ENCODE measurements at places on chromosomes 3 and 15.

DNA sequence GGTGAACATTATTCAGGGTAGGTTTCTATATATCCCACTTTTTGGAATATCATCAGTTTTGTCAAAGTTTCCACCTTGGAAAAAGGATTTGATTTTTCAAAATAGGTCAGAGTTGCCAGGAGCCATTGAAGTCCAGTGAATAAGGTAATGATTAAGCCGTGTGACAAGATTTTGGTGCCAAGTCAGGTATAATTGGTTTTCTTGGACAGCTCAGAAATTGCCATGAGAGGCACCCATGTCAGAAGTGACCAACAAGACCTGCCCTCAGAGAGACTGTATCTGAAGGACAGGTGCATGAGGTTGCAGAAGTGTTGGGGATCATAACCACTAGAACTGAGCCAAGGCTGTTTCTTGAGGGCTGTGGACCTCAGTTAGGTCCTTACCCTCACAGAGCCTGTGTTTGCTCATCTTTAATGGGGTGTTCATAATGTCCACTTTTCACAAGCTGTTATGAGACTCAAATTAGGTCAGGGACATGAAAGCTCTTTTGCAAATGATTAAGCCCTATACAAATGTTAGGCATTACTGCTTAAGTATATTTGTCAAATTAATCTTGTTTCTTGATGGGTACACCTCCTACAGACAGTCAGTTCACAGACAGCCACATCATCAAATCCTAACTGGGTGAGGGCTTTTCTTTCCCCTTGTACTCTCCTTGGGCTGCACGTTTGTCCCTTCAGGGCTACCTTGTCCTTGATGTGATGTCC lies 32.3 kb downstream of the CASR start:
- DNase-seq, result no peak

GRCh38 chr3:189309400-189309975 lies 137.7 kb downstream of the TPRG1 start:
- no peak for DNase-seq

GRCh38 chr3:134392336-134392983 lies 18.2 kb upstream of the AMOTL2 start:
- no peak for DNase-seq

DNA sequence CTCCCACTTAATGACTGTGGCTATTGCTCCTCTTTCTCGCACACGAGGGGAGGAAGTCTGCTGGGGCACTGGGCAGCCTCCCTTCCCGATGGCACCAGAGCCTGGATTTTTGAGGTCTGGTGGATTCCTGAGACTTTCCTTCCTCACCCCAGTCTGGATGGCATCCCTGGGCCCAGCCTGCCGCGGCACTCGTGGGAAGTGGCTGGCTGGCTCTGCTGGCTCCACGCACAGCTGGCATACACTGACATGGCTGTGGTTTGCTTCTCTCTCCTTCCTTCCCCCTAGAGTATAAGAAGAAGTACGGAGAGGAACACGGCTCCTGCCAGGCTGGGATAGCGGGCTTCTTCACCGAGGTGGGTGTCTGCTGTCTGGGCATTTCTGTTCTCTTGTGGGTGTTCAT lies 319.8 kb upstream of the LRRFIP2 start:
- DNase-seq, result no peak

DNA sequence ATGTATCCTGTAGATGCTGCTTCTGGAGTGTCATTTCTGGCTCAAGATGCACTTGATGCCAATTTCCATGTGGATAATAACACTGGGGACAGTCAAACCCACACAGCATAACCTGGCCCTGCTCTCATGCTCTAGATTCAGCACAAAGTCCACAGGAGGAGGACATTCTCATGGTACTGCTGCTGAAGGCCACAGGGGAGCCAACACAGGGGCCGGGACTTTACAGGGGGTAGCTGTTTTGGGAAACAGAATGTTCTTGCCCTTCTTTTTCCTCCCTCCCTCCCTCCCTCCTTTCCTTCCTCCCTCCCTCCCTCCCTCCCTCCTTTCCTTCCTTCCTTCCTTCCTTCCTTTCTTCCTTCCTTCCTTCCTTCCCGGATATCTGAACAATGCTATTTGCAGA lies 477.4 kb downstream of the PDCD6IP start:
- no peak for DNase-seq

DNA sequence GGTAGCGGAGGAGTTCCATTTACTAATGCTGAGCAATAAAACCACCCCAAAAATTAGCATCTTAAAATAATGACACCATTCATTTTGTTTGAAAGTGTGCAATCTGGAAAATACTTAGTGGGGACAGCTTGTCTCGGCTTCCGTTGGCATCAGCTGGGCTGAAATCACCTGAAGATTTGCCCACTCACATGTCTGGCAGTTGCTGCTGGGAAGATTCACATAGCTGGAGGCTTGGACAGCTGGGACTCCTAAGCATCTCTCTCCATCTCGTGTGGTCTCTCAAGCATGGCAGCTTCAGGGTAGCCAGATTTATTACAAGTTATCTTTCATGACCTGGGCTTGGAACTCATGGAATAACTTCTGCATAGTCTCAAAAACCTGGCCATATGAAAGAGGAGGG lies 38.4 kb upstream of the BFSP2 start:
- no peak for DNase-seq

DNA sequence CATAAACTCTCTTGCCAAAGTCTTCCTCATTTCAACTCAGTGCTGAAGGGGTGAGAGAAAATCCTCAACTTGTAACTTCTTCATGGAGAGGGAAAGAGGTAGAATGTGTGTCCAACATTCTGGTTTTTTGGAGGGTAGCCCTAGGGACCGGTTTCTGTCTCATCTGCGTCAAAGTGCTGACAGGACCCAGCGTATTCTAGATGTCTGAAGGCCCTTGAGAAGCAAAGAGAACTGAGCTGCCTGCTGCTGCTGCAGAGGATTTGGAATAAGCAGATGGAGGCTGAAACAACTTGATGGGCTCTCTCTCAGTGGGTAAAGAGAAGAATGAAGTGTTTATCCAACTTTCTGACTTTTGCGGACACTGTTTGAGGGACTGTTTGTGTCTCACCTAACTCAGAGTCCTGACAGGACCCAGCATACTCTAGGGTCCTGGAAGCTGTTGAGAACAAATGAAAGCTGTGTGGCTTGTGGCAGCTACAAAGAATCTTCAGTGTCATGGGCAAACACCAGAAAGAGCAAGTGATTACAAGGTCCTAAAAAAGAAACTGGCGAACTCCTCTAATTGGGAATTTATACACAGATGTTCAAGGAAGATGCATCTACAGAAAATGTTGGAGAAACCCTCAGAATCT lies 174.4 kb downstream of the SI start:
- no peak for DNase-seq

DNA sequence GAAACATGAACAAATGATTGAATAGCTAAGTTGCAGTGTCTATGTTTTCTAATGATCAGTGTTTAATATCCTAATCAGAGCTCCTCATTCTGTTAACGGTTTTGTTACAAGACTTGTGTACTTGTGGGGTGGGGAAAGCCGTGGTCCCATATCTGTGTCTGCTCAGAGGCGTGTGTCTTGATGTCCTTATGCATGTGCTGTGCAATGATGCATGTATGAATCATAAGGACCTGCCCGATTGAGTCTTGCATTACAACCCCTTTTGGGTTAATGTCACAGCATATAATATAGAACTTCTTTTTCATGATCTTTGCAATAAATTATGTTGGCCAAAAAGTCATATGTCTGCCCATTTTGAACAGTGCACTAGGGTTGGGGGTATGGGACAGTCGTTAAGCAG lies 233.4 kb downstream of the ITPR1 start:
- DNase-seq, result no peak

DNA sequence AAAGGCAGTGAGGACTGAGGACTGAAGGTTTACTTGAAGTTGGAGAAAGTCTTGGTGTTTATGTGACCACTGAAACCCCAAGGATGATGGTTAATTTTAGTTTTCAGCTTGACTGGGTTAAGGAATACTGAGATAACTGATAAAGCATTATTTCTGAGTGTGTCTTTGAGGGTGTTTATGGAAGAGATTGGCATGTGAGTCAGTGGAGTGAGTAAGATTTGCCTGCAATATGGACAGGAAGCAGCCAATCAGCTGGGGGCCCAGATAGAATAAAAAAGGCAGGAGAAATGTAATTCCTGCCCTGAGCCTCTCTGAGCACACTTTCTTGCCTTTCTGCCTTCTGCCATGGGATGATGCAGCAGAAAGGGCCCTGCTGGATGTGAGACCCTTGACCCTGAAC lies 92.4 kb downstream of the KBTBD8 start:
- peak; percentile 64 for DNase-seq

DNA sequence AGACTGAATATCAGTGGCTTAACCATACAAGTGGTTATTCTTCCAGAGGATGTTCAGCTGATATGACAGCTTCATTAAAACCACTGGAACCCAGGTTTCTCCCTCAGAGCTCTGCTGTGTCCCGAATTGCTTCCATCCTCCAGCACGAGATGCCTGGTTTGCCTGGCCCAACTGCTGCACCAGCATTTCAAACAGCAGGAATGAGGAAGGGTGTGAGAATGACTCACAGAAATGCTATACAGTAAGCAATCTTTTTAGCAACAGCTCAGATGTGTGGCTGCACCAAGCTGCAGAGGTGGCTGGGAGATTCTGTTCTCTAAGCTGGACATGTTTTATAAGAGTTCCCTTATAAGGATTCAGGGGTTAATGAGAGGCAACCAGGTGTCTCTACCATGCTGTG lies 271.0 kb downstream of the GABRG3 start:
- no peak for DNase-seq

DNA sequence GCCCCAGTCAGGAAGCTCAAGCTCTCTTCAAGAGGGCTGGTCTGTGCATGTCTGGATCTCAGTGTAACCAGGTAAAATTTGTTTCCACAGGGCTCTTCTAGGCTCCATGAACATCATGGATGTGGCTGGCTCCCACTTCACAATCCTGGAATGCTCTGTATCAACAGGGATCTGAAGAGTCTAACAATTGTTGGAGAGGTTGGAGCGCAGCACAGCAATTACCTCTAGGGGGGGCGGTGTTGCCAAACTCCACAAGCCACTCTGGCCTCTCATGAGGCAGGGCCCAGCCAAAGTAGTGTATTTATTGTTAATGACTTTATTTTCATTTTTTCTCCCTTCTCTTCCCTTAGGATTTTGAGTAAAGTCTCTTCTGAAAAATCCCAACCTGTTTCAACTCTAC lies 6.1 kb upstream of the EIF2B5 start:
- DNase-seq, result peak; percentile 57

DNA sequence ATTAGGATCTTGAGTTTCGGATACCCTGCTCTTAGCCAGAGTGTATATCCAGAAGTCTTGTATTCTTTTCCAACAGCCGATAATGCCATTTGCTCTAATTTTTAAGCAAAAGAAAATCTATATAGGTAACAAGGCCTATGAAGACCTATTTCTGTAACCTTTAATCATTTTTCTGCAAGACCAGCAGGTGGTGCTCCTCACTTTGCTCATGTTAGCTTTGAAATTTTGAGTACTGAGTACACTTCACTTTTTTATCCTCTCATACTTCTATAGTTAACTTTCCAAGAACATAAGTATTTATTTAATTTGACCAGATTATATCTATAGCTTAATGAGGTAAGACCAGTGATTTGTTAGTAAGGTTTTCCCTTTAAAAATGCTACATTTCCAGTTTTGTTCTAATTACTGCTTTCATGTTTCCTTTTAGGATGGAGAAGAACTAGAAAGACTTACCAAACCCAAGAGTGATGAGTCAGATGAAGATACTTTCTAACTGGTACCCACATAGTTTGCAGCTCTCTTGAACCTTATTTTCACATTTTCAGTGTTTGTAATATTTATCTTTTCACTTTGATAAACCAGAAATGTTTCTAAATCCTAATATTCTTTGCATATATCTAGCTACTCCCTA lies 20.5 kb downstream of the SLC35A5 start:
- DNase-seq, result peak; percentile 63

- no peak for DNase-seq
Observed at GRCh38 chr3:177119829-177120228, 77.5 kb downstream of the TBL1XR1 start.

DNA sequence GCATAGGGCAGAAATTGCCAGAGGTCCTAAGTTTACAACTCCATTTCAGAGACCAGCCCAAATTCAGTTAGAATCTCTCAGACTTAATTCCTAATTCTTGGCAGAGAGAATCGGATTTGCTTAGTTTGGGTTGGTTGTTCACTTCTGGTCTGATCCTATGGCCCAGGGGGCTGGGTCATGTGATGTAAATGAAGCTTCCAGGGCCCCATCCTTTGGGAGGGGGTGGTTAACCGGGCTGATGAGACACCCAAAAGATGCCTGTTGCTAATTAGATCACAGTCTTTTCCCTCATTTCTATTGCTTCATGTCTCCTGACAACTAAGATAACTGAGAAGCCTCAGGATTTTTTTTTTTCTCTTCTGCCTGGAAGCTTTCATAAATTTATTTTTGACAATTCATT lies 11.1 kb upstream of the ZNF620 start:
- no peak for DNase-seq
